ENCODE measurements at places on chromosomes 1 and 21. TPM values are rescaled to one million over a fixed set of nuclear protein-coding genes. Genes with fewer than 3 reads are reported as not detected.

PADI3 gene
- total RNA-seq: not detected

- H3K27ac ChIP-seq: peak overlapping the region; percentile 81
- H3K4me1 ChIP-seq: peaks cover 81% of the 10 kb centered on the region
- H3K4me3 ChIP-seq: peak overlapping the region; percentile 31
- H3K27me3 ChIP-seq: no peaks in the 10 kb centered on the region
- no peak for DNase-seq
Observed at GRCh38 chr1:109391626-109392025, 6.1 kb downstream of the SORT1 start.

CELA3B gene
- not detected for total RNA-seq

DNA sequence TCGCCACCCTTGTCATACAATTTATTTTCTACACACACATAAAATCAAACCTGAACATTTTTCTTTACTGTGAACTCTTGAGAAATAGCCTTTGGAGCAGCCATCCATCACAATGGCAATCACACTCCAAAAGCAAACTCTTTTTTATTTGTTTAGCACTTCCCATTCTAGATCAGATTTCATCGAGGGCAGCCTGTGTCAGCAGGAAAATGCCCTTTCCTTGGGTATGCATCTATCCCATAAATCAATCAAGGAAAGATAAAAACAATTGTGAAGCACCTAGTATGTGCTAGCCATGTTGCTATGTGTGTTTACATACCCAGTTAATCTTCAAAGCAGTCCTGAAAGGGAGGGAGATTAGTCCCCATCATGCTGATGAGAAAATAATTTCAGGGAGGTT is 484.1 kb upstream of the USP24 start:
- no peak for DNase-seq
- H3K27me3 ChIP-seq: no peaks in the 10 kb centered on the region
- H3K4me3 ChIP-seq: no peak overlapping the region
- no peak overlapping the region for H3K27ac ChIP-seq

- no peak overlapping the region for H3K27ac ChIP-seq
- H3K36me3 ChIP-seq: no peaks in the 10 kb centered on the region
- no peaks in the 10 kb centered on the region for H3K27me3 ChIP-seq
- no peak for DNase-seq
Observed at GRCh38 chr21:42080788-42081083, 9.6 kb downstream of the UMODL1 start.

DNA sequence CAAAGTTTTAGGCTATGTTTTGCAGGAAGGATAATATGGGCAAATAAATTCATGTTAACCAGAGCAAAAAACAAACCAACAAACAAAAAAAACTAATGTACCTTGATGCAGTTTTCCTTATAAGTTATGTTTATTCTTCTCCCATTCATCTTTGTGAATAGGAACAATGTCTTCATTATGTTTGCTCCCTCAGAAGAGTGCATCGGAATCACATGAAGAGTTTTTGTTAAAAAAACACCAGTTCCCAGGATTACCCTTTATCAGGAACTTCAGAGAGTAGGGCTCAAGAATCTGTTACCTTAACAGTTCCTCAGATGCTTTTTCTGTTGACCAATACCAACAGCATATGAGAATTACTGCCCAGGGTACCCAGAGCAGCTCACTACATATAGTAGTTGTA is 14.6 kb upstream of the PRRC2C start:
- H3K27ac ChIP-seq: no peak overlapping the region
- H3K4me3 ChIP-seq: no peak overlapping the region
- no peaks in the 10 kb centered on the region for H3K36me3 ChIP-seq
- no peaks in the 10 kb centered on the region for H3K27me3 ChIP-seq
- no peaks in the 10 kb centered on the region for H3K4me1 ChIP-seq
- DNase-seq: no peak

DNA sequence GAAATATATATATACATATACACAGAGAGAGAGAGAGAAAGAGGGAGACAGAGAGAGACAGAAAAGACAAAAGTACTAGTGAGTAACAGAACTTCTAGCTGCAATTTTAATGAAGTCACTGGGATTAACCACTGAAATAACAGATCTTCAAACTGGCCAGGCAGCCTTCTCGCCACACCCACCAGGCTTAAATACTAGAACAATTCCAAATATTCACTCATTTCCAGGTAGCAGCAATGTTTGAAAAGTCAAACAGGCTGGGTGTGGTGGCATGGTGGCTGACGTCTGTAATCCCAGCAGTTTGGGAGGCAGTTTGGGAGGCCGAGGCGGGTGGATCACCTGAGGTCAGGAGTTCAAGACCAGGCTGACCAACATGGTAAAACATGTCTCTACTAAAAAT is 5.2 kb downstream of the PRDX1 start:
- peaks cover 25% of the 10 kb centered on the region for H3K4me1 ChIP-seq
- no peak overlapping the region for H3K4me3 ChIP-seq
- no peak overlapping the region for H3K27ac ChIP-seq
- H3K27me3 ChIP-seq: no peaks in the 10 kb centered on the region

GRCh38 chr1:174965362-174966007 is 34.3 kb upstream of the CACYBP start:
- peaks cover 68% of the 10 kb centered on the region for H3K4me1 ChIP-seq
- H3K27ac ChIP-seq: peak overlapping the region; percentile 79
- no peaks in the 10 kb centered on the region for H3K27me3 ChIP-seq
- H3K36me3 ChIP-seq: no peaks in the 10 kb centered on the region
- no peak for DNase-seq

DNA sequence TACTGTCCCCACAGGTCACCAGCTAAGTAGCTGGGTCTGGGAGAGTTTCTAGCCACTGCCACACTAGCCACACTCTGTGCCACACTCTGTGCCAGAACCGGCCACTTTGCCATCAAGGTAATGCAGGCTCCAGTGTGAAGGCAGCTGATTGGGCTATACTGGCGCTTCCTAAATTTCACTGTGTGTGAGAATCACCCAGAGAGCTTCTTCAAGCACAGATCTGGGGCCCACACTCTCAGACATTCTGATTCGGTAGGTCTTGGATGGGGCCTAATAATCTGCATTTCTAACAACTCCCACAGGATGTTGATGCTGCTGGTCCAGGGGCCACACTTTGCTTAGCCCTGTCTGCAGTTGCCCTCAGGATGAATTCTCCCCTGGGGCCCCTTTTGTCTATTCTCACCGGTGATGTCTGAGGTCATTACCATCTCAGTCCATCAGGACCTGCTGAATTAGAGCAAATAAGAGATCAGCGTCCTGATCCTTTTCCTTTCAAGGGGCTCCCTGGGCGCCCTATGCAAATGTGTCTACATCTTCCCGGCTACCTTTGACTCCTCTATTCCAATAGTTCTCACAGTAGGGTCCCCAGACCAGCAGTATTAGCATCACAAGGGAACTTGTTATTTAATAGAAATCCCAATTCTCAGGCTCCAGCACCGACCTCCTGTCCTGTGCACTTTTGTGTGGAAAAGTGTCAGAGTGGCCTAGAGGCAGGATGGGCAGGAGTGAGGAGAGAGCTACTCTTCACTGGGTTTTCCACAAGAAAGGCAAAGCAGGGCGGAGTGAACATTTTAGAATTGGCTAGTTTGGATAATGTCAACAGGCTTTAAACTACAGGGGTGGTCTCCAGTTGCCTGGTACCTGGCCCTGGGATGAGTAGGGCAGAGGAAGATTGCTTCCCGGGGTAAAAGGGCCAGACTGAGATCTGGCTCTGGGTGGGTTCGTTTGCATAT is 24.7 kb upstream of the LRRN2 start:
- peaks cover 7% of the 10 kb centered on the region for H3K27me3 ChIP-seq
- H3K4me3 ChIP-seq: no peak overlapping the region
- H3K4me1 ChIP-seq: no peaks in the 10 kb centered on the region

DNA sequence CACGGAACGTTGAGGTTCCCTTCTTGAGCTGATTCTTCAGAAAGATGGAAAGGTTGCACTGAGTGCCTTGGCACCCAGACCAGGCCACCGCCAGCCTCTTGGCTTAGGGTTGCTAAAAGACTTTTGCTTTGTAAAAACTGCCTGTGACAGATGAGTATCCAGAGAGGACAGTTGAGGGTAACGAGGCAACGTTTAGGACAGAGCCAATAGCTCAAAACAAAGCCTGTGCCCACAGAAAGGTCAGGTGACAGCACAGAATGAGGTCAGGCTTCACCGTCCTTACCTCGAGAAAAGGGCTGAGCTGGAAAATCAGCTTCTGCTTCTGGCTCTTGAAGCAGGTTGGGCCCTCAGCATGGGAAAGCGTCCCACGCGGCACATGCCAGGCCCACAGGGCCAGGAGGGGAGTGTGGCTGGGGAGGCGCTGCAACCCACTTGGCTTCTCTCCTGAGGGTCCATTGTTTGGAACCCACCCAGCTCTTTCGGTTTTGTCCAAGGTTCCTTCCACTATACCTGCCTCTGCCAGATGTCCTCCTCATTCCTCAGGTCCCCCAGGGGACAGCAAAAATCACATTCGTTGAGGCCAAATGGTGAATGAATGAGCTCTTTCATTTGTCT is 55.5 kb downstream of the SCCPDH start:
- H3K36me3 ChIP-seq: peaks cover 18% of the 10 kb centered on the region
- H3K27me3 ChIP-seq: no peaks in the 10 kb centered on the region
- no peak overlapping the region for H3K4me3 ChIP-seq
- H3K4me1 ChIP-seq: peaks cover 4% of the 10 kb centered on the region

GRCh38 chr1:81254560-81254959 is 546.2 kb upstream of the ADGRL2 start:
- DNase-seq: no peak
- H3K27me3 ChIP-seq: no peaks in the 10 kb centered on the region
- H3K4me3 ChIP-seq: no peak overlapping the region
- H3K4me1 ChIP-seq: no peaks in the 10 kb centered on the region
- no peak overlapping the region for H3K27ac ChIP-seq

CR1 gene
- 8.4 TPM for total RNA-seq

DNA sequence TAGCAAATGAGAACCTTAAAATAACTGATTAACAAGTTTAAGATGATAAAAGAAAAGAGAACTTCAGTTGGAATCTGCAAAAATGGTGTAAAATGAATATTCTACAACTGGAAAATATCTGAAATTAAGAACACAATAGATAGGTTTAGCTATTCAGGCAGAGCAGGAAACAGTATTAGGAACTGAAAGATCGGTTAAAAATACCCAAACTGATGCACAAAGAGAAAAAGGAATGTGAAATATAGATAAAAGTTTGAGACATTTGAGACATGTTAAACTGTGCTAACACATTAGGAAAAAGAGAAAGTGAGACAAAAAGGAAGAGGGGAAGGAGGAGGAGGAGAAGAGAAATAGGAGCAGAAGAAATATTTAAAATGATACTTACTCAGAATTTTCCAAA is 12.1 kb downstream of the CD55 start:
- peaks cover 8% of the 10 kb centered on the region for H3K4me1 ChIP-seq
- H3K36me3 ChIP-seq: peaks cover 7% of the 10 kb centered on the region
- H3K27me3 ChIP-seq: no peaks in the 10 kb centered on the region
- DNase-seq: no peak
- no peak overlapping the region for H3K27ac ChIP-seq

USH2A gene
- total RNA-seq: under 0.01 TPM

GRCh38 chr1:201945863-201946223 is 505 bp downstream of the LMOD1 start:
- DNase-seq: no peak
- H3K4me1 ChIP-seq: peaks cover 16% of the 10 kb centered on the region
- H3K27me3 ChIP-seq: no peaks in the 10 kb centered on the region
- peak overlapping the region; percentile 46 for H3K27ac ChIP-seq
- peak overlapping the region; percentile 46 for H3K4me3 ChIP-seq

MSH4 gene
- not detected for total RNA-seq

VWA1 gene
- 41.8 TPM for total RNA-seq

GRCh38 chr1:202009326-202010179 is 834 bp upstream of the ELF3 start:
- H3K4me3 ChIP-seq: no peak overlapping the region
- H3K27ac ChIP-seq: peak overlapping the region; percentile 88
- no peaks in the 10 kb centered on the region for H3K27me3 ChIP-seq
- H3K4me1 ChIP-seq: peaks cover 19% of the 10 kb centered on the region
- peak; percentile 81 for DNase-seq
